Stimulated activated CD8-positive, alpha-beta memory T cell treated with anti-CD3 and anti-CD28 coated beads, Interleukin-15, amount 100 ng/mL, for 48 hours (primary cell): ENCODE measurements at places on chromosomes 4 and X.

DNA sequence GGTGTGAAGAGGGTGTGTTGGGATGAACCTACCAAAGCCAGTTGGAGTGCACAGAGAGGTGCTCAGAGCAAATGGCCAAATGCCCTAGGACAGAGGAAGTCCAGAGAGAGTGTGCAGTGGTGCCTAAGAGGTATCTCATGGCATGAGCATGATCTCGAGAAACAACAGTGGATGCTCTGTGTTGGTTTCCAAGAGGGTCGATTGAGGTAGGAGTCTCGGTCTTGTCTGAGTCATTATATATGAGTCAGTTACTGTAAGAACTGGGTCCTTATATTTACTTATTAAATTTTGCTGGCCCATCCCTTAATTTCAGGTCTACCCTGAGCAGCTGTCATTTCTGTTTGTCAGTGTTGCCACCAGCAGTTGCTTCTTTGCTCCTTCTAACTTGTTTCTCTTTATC is 86.6 kb upstream of the TMEM150C start:
- no peak for DNase-seq

DNA sequence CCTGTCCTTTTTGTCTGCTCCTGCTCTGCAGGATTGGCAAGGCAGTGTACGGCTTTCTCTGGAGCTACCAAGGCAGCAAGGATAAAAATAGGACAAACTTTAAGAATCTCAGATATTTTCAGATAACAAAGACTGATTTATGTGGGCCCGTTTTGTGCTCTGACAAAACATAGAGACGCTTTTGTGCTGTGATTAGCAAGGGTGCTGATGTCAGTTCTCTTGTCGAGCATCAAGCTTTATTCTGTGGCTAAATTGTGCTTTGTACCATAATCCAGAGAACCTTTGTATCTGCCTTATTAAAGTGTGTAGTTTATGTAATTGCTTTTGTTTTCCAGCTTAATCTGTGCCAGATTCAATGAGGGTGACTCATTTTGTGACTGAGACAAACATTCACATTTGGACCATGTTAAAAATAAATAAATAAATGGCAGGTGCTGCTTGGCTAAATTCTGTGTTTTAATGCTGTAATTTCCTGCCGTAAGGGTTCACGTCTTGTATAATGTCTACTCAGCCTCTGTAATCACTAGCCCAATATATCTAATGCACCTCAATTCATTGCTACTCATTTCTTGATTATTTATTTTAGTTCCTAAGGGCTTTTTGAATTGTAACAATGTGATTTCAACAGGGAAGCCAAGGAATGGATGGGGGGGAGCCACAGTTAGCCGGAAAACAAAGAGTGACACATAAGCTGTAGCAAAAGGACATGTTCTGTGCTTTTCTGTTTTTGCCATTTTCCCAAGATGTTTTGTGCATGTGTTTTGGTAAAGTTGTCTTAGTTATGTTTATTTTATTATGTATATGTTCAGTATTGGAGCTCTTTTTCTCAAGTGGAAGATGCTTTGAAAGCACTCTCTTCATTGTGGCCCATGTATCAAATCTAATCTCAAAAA is 75.1 kb downstream of the GAB1 start:
- DNase-seq, result no peak

GRCh38 chr4:140344101-140344500 is 29.3 kb upstream of the SCOC start:
- no peak for DNase-seq

GRCh38 chrX:31287861-31288260 is 216.0 kb upstream of the FTHL17 start:
- no peak for DNase-seq

DNA sequence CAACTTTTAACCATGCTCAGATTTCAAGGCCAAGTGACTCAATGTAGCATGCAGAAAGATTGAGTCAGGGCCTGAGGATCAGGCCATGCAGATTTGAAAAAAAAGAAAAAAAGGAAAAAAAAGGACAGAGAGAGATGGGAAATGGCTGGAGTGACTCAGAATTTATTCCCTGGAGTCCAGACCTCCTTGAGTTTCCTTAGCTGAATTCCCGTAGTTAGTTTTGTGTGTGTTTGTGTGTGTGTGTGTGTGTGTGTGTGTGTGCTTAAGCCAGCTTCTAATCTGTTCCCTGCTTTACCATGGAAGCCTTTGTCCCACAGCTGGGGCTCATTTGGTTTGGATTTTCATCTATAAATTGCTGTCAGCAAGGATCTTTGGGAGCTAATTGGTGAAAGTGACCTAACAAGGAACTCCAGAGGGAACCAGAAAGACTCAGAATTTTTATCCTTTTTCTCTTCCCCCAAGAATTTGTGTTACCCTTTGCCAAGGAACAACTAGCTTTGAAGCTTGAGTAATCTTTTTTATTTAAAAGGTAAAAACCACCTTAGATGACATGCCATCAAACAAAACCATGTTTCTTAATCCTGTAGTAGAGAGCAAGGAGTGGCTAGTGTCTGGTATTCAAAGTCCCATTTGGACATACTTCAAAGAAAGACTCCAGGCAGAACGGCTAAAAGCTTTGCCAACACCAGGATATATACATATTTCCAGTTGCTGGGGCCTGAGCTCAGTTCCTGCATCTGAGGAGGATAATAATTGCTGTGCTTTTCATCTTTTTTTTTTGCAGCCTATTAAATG is 109.0 kb upstream of the DDIT4L start:
- no peak for DNase-seq
